Activated CD4-positive, alpha-beta T cell treated with anti-CD3 and anti-CD28 coated beads for 48 hours (primary cell): ENCODE measurements at places on chromosomes 12 and 14.

- no peak for DNase-seq
Observed at GRCh38 chr14:50065583-50065982, 50.8 kb downstream of the VCPKMT start.

DNA sequence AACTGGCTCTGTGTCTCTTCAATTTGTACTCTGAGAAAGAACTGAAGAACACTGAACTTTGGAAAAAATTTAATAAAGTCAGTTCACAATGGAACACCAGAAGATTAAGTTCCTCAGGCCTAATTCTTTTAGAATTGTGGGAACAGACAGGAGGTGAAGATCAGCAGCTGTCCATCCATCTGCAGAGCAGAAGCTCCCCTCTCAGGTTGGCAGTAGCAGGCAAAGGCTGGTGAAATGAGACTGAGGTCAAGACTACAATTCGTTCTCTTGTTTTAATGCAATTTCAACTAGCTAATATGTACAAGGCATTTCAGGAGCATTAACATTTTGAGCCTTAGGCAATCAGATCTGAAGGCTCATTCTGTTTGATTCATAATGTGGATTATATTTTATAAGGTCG is 10.3 kb upstream of the TRHDE start:
- DNase-seq: no peak

GRCh38 chr12:53200458-53201176 is 6.4 kb downstream of the ITGB7 start:
- peak; percentile 63 for DNase-seq

DNA sequence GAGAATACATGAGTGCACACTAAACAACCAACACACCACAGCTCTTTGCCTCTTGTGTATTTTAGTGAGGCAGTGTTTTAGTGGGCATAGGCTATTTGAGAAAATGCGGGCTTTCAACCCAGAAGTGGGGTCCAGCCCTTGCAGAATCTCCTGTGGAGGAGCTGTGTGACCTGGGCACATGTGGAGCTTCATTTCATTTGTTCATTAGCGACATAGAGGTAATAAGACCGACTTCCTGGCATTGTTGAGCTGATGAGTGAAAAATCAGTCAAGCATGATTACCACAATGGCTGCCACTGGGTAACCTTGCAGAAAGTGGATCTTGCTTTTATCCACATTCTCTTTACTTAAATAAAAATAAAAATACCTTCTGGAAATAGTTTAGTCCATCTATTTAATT is 923.5 kb downstream of the BCL11B start:
- no peak for DNase-seq

GRCh38 chr14:101542391-101542790 is 18.9 kb upstream of the DIO3 start:
- DNase-seq: no peak

DNA sequence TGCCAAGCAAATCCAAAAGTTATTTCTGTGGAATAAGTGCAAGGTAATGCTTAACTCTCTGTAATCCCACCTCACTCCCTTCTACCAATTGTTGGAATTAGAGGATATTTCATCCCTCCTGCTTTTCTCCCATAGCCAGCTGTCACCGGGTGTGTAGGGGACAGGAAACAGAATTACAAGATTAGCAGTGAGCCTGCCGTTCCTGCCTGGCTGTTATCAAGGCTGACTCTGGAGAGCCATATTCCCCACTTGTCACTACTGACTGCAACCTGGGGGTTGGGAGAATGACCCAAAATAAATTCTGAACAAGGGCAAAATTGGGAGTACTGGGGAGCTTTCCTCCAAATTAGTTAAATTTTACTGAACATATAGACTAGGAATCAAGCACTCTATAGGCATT is 24.8 kb downstream of the TBX5 start:
- DNase-seq: no peak

DNA sequence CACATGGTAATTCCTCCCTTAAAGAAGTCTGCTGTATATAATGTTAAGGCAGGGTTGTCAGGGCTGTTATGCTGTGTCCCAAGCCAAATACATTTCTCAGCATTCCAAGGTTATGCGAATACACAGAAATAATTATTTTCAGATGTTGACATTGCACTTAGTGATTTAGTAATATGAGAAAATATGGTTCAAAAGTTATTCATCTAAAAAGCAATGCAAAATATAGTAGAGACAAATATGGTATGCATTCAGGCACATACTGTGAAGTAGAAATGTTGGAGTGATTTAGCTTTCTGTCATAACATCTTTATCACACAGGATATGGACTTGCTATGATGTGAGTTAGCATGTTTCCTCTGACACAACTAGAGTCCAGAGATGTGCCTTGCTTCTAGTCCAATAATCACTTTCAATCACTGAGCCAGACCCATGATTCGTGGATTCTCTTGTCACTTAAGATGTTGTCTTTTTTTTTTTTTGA is 70.0 kb downstream of the PDE3A start:
- no peak for DNase-seq

GRCh38 chr12:113724794-113725556 is 241.2 kb downstream of the RBM19 start:
- DNase-seq: no peak

GRCh38 chr14:94423453-94424056 is 29.0 kb downstream of the SERPINA11 start:
- DNase-seq: peak; percentile 78

DNA sequence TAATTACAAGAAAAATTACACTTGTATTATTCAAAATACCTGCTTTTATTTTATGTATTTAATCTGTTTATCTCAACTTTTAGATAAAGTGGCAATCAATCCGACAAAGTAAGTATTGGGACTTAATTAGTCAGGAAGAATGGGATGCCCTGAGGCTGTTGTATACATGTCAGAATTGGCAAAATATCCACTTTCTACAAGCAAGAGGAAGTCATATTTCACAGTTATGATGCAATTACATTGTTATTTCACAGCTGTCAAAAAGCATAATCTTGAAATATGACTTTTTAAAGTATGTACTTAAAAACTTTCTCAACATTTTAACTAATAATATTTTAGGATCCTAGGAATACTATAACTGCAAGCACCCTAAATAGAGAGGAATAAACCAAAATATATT is 357.1 kb upstream of the MGAT4C start:
- no peak for DNase-seq

GRCh38 chr14:89807892-89808291 is 146.6 kb downstream of the EFCAB11 start:
- no peak for DNase-seq

DNA sequence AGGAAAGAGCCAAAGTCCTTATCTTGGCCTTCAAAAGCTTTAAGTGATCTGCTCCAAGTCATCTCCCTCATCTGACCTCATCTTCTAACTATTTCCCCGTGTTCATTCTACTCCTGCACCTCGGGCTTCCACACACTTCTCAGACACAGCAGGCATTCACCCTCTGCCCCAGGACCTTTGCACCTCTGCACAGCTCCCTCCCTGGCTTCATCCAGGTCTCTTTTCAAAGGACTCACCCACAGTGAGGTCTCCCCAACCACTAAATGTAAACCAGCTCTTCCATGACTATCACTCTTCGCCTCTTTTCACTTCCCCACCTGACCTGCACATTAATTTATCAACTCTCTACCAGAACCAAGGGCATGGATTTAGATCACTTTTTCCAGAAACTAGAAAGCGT is 161.8 kb downstream of the PIWIL1 start:
- no peak for DNase-seq

GRCh38 chr14:24113379-24113800 is 1.2 kb upstream of the DCAF11 start:
- no peak for DNase-seq

DNA sequence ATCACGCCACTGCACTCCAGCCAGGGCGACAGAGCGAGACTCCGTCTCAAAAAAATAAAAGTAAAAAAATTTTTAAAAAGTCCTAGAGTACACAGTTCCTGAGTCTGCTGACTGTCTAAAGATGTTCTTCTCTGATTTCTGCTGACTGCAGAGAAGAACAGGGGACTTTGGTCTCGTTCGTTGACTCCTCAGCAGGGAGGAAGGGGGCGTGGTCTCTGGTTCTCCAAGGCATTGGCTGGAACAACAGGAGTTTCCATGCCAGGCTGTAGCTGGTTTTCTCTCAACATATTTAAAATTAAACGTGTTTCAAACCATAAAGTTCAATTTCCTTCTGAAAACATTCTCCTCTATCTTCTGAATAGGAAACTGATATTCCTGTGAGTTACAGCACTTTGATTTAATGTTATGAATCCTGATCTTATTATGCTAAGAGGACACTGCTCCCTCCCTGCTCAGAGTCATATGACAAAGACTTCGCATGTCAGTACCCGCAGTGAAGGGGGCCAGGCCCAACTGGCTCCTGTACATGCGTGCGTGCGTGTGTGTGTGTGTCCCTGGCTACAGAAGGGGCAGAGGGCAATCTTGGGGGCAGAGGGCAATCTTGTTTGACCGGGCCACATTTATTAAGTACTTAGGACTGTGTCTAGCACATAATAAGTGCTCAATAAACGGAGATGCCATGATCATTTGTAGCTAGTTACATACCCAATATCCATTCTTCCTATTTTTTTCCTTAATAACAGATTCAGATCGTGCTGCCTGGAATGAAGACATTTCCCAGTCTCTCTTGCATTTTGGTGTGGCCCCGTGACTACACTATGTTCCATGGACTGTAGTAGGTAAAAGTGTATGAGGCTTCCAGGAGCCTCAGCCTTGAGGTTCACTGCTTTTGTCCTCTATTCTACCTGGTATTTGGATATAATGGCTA is 16.5 kb upstream of the HNF1A start:
- DNase-seq: peak; percentile 15

DNA sequence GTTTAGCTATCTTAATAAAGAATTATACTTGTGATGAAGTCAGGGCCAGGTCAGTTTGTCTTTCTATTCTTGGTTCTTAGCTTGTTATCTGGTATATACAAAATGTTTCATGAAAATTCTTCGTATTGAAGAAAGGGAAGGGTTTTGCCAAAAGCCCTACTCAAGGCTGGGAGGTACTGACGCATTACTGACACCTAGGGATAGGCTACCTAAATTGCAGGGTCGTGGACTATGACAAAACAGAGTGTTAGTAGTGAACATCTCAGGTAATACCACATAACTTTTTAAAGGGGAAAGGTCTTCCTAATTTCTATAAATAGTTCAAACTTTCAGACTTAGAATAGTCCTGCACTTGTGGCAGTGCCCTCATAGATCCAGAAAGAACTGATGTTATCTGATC is 246.3 kb downstream of the RGS6 start:
- DNase-seq: no peak

GRCh38 chr12:10633541-10633940 is 20.1 kb upstream of the MAGOHB start:
- DNase-seq: no peak

GRCh38 chr12:190881-191280 is 23.1 kb downstream of the SLC6A12 start:
- no peak for DNase-seq

DNA sequence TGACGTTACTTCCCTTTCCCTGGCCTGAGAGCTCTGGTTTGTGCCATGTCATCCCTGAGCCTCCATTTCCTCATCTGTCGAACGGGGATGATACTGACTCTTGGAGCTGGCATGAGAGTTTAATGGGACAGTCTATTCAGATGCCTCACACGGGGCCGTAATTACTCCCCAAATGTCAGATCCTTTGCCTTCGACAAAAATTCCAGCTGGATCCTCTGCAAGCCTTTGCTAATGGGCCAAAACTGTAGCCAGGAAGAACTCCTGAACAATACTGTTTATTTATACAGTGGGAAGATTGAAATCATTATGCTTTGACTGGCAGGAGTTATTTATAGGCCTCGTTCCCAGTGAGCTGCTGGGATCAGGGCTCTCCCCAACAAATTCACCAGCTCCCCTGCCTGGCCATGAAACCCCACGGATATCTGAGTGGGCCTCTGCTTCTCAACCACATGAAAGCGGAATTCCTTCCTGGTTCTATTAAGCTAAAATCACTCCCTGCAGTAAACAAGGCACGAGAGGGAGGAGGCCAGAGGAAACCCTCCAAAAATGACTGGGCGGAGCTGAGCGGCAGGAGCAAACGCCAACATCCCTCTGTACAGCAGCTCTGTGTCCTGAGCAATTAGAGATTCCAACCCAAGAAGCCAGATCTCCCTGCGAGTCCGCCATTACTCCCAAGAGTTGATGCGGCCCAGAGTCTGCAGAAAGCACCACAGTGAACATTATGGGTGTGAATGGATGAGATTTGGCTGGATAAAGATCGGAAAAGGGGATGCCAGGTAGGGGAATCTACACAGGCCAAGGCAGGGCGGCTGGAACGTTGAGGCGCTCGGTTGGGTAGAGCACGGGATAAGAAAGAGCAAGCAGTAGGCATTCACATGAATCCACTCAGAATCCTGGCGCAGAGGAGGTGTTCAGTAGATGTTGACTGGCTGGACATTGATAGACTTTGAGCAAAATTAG is 326.1 kb downstream of the BCL11B start:
- no peak for DNase-seq

- peak; percentile 7 for DNase-seq
Observed at GRCh38 chr12:27968972-27969623, 3.4 kb downstream of the PTHLH start.

GRCh38 chr14:60247994-60248696 is 876 bp upstream of the PPM1A start:
- DNase-seq: peak; percentile 88

- DNase-seq: no peak
Observed at GRCh38 chr14:67564236-67564635, 31.1 kb downstream of the PLEKHH1 start.

DNA sequence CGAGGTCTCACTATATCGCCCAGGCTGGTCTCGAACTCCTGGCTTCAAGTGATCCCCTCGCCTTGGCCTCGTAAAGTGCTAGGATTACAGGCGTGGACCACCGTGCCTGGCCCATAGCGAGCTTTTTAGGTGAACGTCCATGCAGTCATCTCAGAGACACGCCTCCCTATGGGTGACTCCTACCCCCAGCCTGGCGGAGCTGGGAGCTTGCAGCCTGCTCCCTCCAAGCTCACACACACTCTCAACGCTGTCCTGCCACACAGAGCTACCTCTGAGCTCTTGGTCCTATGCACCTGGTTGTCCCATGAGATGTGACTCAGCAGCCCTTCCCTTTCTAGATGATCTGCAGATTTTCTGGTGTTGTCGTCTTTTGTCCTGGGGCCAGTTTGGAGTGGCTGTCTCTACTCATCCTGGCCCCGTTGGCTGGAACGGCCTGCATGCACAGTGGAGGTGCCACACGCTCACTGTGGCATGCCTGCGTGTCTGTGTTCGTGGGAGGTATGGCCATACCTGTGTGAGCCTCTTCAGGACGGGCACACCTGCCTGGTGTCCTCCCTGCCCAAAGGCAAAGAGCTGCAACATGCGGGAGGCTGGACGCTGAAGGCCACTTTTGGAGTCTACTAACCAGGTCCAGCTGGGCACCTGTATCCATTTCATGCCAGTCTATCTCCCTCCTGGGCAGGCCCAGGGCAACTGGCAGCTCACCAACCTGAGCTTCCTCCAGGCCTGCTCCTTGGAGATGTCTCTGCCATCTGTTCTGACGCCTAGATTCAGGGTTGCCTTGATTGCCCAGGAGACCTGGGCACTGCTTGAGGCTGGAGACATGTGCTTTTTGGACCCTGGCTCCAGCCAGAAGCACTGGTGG is 18.1 kb downstream of the CABP1 start:
- no peak for DNase-seq

GRCh38 chr14:75711105-75711795 is 50.2 kb downstream of the TTLL5 start:
- DNase-seq: peak; percentile 33

GRCh38 chr12:14403293-14403692 is 37.8 kb downstream of the ATF7IP start:
- DNase-seq: no peak
